ENCODE measurements at places on chromosomes 2 and 18. TPM values are rescaled to one million over a fixed set of nuclear protein-coding genes. Genes with fewer than 3 reads are reported as not detected.

DNA sequence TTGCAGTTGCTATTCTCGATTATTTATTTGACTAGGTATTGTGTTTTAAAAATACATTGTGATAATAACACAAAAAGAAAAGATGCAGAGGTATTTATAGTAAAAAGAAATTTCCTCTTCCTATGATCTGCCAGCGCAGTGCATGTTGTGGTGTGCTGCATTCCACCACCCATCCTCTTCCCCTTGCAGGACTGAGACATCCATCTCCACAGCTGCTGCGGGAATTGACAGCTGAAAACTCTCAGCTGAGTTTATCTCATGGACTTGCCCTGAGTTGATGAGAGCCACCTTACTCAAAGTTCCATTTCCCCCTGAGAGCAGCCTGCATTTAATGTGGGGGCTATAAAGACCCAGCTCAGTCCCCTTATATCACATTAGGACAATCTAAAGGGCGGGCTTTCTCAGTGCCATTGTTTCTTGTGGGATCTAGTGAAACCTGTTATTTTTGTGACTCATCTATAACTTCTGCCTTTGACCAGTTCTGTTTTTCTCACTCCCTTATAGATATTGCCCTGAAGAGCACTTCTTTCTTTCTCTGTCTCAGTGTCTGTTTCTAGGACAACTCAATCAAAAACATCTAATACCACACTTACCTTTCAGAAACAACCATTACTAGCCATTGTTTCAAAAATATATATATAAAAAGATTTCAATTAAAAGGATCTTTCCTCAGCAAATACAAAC, 698.5 kb downstream of the NR4A2 start:
- no peak for DNase-seq

PPP1R1C gene
- not detected for total RNA-seq

GRCh38 chr2:182634386-182634785, 81.7 kb upstream of the DNAJC10 start:
- no peak for DNase-seq

SIGLEC15 gene
- not detected for total RNA-seq

GRCh38 chr2:70916291-70916690, 19.4 kb upstream of the ATP6V1B1 start:
- DNase-seq, result no peak

AFF3 gene
- 0.03 TPM for total RNA-seq

DNA sequence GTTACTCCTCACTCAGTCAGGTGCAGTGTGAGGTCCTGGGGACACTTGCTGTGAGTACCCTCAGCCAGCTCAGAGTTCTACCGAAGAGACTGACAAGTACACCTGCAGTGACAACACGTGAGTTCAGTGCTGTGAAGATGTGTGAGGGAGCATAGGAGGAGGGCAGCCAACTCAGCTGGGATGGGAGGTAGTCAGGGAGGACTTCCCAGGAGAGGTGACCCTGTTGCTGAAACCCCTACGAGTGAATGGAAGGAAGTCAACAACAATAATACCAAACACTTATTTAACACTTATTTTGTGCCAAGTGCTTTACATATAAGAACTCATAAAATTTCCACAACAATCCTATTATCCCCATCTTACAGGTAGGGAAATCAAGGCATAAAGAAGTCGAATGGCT, 10.2 kb downstream of the TMEM177 start:
- DNase-seq, result no peak

UGT1A3 gene
- not detected for total RNA-seq

GRCh38 chr2:97808816-97809215, 95.4 kb downstream of the ZAP70 start:
- no peak for DNase-seq

EVX2 gene
- not detected for total RNA-seq

DNA sequence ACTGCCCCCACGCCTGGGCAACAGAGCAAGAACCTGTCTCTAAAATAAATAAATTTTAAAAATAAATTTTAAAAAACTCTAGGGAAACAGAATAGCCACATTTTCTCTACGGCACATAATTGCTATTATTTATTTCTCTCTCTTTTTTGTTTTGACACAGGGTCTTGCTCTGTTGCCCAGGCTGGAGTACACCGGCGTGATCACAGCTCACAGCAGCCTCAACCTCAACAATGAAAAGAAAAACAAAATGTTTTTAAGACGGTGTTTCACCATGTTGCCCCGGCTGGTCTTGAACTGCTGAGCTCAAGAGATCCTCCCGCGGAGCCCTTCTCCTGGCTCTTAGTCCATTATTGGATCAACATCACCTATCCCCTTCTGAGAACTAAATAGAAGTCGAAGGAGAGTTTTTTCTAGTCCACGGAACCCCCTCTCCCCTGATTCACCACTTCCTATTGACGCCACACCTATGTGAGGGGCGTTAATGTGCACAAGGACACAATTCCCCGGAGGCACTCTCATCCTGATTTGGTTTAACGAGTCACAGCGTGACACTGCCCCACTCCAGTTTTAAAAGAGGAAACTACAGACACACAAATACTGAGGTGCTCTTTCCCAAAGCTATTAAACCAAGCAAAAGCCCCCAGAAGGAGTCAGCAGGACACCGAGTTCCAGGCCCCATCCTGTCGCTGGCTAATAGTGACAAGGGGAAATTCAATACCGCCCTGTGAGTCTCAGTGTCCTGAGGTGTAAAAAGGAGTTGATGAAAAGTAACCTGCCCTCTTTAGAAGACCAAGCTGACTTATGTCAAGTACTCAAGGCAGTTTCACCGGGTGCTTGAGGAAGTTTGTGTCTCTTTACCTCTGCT, 1.1 kb downstream of the NPC1 start:
- DNase-seq, result peak; percentile 23

- no peak for DNase-seq
Measured at GRCh38 chr2:160156665-160157064, 43.4 kb downstream of the ITGB6 start.
